WTC11 (cell line): ENCODE measurements at places on chromosomes 1 and 21. TPM values are rescaled to one million over a fixed set of nuclear protein-coding genes. Genes with fewer than 3 reads are reported as not detected.

Gene PERM1
- not detected in 3 replicates for total RNA-seq

GRCh38 chr1:182056601-182057366 is 4.7 kb downstream of the ZNF648 start:
- H3K4me1 ChIP-seq, result no peaks in the 10 kb centered on the region
- peak; percentile 36 for DNase-seq
- peaks cover 26% of the 10 kb centered on the region for H3K27me3 ChIP-seq

GRCh38 chr1:70211541-70211940 is 6.2 kb upstream of the LRRC40 start:
- H3K36me3 ChIP-seq, result no peaks in the 10 kb centered on the region
- no peak overlapping the region for H3K27ac ChIP-seq
- no peak overlapping the region for H3K4me3 ChIP-seq
- H3K27me3 ChIP-seq, result no peaks in the 10 kb centered on the region
- peaks cover 7% of the 10 kb centered on the region for H3K4me1 ChIP-seq

DNA sequence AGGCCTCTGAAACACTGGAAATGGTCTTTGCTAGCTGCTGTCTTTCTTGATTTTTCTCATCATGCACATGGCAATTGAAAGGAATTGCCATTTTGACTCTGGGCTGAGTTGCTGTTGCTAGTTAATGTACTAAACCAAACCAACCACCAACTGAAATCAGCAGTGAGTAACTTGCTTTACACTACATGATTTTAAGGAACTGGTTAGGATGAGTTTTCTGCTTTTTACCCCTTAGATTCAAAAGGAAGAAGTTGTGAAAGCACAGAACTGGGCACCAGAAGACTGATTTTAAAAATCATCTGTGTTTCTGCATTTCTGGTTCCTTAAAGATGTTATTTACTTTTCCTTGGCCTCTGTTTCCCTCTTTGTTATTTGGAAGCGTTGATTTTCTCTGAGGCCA is 361.9 kb downstream of the HLX start:
- DNase-seq, result no peak
- H3K27ac ChIP-seq, result no peak overlapping the region; the same call in 1 of the 2 replicates
- no peaks in the 10 kb centered on the region for H3K36me3 ChIP-seq
- no peak overlapping the region for H3K4me3 ChIP-seq

DNA sequence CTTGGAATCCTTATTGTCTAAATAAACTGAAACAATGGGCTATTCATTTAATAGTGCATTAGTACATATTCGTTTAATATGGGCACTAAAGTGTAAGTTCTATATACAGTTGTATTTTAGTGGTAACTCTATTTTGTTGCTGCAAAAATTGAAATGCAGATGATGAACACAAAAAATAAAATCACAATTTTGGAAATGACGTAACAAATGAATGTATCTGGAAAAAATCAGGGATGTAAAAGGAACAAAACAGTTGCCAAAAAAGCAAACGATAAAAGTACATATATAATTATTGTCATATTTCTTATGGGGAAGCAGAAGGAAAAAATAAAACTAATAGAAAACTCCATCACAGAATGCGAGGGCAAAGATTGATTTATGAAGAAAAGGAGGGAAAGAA is 254.9 kb downstream of the RYR2 start:
- no peak overlapping the region for H3K4me3 ChIP-seq
- peaks cover 8% of the 10 kb centered on the region; the same call in 1 of the 2 replicates for H3K4me1 ChIP-seq
- DNase-seq, result no peak

Gene ERICH3
- 0.07 TPM in 1 of 3 replicates, not detected in the others for total RNA-seq

GRCh38 chr1:44801491-44802305 is 1.5 kb downstream of the PLK3 start:
- DNase-seq, result no peak
- peaks cover 3% of the 10 kb centered on the region; the same call in 1 of the 2 replicates for H3K27me3 ChIP-seq
- peak overlapping the region; percentile 5; the same call in 1 of the 2 replicates for H3K27ac ChIP-seq
- H3K4me3 ChIP-seq, result peak overlapping the region; percentile 79
- H3K4me1 ChIP-seq, result peaks cover 18% of the 10 kb centered on the region
- peaks cover 18% of the 10 kb centered on the region for H3K36me3 ChIP-seq

GRCh38 chr1:92359986-92360385 is 61.1 kb downstream of the RPAP2 start:
- no peak overlapping the region for H3K27ac ChIP-seq
- DNase-seq, result no peak
- H3K36me3 ChIP-seq, result peaks cover 11% of the 10 kb centered on the region
- H3K4me3 ChIP-seq, result no peak overlapping the region
- no peaks in the 10 kb centered on the region for H3K27me3 ChIP-seq

DNA sequence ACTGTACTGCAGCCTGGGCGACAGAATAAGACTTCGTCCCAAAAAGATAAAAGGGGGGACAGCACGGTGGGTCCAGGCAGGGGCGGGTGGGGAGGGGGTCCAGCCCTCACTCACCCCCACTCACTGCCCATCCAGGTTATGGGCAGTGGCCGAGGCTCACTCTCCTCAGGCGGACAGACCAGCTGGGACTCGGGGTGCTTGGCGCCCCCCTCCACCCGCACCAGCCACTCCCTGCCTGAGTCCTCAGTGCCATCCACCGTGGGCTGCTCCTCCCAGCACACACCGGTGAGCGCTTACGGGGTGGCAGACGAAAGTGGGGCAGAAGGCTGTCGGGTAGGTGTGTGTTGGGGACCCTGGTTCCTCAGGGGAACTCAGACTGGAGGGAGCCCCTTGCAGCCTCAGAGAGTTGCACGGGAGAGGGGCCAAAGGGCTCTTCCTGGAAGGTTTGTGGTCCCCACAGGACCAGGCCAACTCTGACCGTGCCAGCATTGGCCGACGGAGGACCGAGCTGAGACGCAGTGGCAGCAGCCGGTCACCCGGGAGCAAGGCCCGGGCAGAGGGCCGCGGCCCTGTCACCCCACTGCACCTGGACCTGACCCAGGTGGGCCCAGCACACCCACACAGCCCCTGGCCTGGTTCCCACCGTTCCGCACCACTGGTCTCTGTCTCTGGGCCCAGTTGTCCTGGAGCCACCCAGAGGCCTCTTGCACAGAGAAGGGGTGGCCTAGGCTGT is 6.6 kb downstream of the PLEKHN1 start:
- H3K4me1 ChIP-seq, result peaks cover 4% of the 10 kb centered on the region
- H3K27ac ChIP-seq, result no peak overlapping the region
- H3K27me3 ChIP-seq, result peaks cover 30% of the 10 kb centered on the region
- no peak overlapping the region for H3K4me3 ChIP-seq
- no peaks in the 10 kb centered on the region for H3K36me3 ChIP-seq
- DNase-seq, result no peak

Gene PGLYRP4
- not detected in 3 replicates for total RNA-seq

DNA sequence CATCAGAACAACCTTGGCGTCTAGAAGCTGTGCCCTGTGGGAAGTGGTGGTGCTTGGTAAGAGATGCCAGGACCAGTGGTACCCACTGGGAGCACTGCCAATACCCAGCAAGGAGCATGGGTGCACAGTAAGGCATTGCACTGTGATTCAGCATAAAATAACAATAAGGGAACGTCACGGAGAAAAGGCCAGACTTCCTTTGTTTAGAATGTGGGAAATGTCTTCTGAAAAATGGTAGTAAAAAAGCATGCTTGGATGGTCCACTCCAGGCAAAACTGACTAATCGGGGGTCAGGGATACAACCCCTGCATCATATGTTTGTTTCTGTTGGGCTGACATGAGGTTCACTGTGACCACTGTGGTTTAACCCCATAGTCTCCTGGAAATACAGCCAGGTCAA is 14.7 kb downstream of the METTL18 start:
- H3K27me3 ChIP-seq, result no peaks in the 10 kb centered on the region
- DNase-seq, result no peak
- 0 out of 2 replicates have a peak, but pooled peaks cover 2% of the 10 kb centered on the region for H3K36me3 ChIP-seq

DNA sequence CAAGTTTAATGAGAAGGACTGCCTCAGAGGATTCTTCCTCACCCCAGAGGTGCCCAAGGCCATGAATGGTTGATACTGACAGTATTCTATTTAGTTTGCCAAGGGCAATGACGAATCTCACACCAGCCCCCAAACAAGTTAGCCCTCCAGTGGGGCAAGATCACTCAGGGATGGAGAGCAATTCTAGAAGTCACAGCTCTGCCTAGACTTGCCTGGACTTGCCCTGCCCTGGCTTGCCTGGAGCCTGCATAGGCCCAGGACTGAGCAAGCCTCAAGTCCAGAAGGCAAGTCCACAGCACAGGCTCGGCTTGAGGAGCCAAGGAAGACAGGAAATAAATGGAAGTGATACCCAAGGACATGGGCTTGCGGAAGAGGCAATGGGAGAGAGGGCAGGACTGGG is 39.5 kb upstream of the RGS16 start:
- H3K27me3 ChIP-seq, result no peaks in the 10 kb centered on the region; the same call in 1 of the 2 replicates
- H3K36me3 ChIP-seq, result 0 out of 2 replicates have a peak, but pooled peaks cover 3% of the 10 kb centered on the region
- H3K4me1 ChIP-seq, result no peaks in the 10 kb centered on the region
- no peak for DNase-seq

Gene ACKR1
- 0.18 to 0.63 TPM (median 0.34 TPM) in 3 replicates for total RNA-seq

GRCh38 chr1:96355521-96355920 is 366.1 kb upstream of the PTBP2 start:
- H3K4me1 ChIP-seq, result peaks cover 6% of the 10 kb centered on the region
- no peak overlapping the region for H3K27ac ChIP-seq
- H3K27me3 ChIP-seq, result no peaks in the 10 kb centered on the region
- no peak overlapping the region for H3K4me3 ChIP-seq
- H3K36me3 ChIP-seq, result no peaks in the 10 kb centered on the region
- no peak for DNase-seq

DNA sequence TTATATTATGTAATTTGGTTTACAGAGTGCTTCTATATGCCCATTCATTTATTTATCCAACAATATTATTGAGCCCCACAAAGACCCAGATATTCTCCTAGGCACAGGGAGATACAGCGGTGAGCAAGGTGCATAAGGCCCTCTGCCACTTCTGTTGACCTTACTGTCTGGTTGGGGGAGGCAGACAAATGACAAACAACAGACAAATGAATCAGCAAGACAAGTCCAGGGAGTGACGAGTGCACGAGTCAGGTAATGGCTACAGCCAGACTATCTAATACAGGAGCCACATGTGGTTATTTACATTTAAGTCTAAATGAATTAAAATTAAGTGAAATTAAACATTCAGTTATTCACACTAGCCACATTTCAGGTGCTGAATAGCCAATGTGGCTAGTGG is 22.0 kb upstream of the BCAR3 start:
- no peaks in the 10 kb centered on the region for H3K36me3 ChIP-seq
- H3K4me1 ChIP-seq, result peaks cover 17% of the 10 kb centered on the region
- no peak overlapping the region for H3K4me3 ChIP-seq
- H3K27me3 ChIP-seq, result no peaks in the 10 kb centered on the region
- no peak overlapping the region for H3K27ac ChIP-seq
- DNase-seq, result no peak

DNA sequence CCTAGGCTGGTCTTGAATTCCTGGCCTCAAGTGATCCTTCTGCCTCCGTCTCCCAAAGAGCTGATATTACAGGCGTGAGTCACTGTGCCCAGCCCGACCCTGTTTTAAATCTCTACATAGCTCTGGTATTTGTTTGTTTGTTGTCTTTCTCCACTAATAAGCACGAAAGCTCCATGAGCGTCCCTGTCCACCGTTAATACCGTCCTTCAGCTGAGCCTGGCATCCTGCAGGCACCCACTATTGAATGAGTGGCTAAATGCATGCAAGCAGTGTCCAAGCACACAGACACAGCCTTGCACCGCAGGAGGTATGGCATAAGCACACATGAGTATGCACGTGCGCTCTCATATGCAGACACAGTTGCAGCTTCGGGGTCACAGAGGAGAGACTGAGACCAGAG is 4.5 kb upstream of the COL16A1 start:
- H3K4me1 ChIP-seq, result peaks cover 44% of the 10 kb centered on the region
- no peak for DNase-seq
- H3K4me3 ChIP-seq, result no peak overlapping the region
- H3K36me3 ChIP-seq, result no peaks in the 10 kb centered on the region
- H3K27me3 ChIP-seq, result peaks cover 5% of the 10 kb centered on the region

GRCh38 chr1:53567851-53568250 is 108.7 kb downstream of the DMRTB1 start:
- peaks cover 10% of the 10 kb centered on the region for H3K4me1 ChIP-seq
- H3K4me3 ChIP-seq, result no peak overlapping the region
- peaks cover 22% of the 10 kb centered on the region for H3K36me3 ChIP-seq

DNA sequence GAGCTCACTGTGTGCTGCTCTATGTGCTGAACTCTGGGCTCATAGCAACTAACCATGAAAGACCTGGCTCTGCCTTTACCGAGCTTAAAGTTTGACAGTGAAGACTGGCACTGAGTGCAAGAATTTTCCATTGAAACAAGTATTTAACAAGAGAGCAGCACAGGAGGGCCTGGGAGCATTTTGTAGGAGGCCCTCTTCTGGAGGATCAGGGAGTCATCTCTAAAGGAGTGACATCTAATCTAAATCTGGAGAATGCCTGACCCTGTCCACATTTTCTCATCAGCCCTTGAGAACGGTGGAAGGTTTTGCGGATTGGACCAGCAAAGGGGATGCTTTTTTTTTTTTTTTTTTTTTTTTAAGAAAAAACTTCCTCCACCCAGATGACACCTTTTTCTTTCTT is 150.8 kb downstream of the ROR1 start:
- H3K36me3 ChIP-seq, result peaks cover 4% of the 10 kb centered on the region
- H3K4me3 ChIP-seq, result no peak overlapping the region
- H3K4me1 ChIP-seq, result peaks cover 64% of the 10 kb centered on the region
- no peak for DNase-seq
- H3K27ac ChIP-seq, result no peak overlapping the region

DNA sequence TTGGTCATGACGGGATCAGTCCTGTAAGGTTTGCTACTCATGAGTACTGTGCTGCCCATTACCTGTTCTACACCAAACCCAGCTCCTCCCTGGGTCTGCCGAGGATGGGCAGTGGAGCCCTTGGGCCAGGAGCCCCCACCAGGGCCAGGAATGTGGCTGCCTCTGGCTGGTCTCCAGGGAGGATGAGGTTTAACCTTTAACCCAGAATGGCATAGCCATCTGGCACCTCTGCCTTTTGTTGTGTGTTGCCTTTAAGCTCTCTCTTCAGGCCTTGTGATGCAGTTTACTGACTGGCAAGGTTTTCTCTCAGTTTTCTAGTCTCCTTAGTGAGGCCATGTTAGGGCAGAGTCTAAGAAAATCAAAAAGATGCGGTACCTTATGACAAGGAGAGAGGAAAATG is 38.6 kb downstream of the SIPA1L2 start:
- peaks cover 9% of the 10 kb centered on the region for H3K4me1 ChIP-seq
- no peaks in the 10 kb centered on the region for H3K27me3 ChIP-seq
- H3K4me3 ChIP-seq, result no peak overlapping the region
- no peak overlapping the region for H3K27ac ChIP-seq

DNA sequence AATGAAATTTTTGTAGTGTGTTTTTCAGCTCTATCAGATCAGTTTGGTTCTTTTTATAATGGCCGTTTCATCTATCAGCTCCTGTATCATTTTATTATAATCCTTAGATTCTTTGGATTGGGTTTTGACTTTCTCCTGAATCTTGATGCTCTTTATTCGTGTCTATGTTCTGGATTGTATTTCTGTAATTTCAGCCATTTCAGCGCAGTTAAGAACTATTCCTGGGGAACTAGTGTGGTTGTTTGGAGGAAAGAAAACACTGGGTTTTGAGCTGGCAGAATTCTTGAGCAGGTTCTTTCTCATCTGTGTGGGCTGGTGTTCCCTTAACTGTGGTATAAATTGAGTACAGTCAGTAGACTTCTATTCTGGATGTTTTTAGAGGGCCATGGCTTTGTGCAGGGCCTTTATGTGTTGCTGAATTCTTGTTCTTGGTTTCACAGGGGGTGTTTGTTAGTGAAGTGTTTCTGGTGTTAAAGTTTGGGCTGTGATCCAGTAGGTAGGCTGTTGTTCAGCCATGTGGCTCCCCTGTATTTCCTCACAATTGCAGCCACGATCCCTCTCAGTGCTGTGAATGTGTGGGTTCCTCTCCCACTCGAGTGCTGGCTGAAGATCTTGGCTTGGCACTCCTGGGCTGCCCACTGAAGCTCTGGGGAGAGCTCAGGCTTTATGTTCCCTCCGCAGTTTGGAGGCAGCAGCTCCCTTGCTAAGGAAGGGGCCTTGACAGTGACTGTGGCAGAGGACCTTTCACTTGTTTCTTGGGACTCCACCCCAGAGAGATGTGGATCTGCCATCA is 56.0 kb upstream of the CCDC190 start:
- no peak overlapping the region for H3K27ac ChIP-seq
- peaks cover 2% of the 10 kb centered on the region; the same call in 1 of the 2 replicates for H3K27me3 ChIP-seq
- peaks cover 6% of the 10 kb centered on the region for H3K36me3 ChIP-seq
- H3K4me3 ChIP-seq, result no peak overlapping the region
- H3K4me1 ChIP-seq, result 0 out of 2 replicates have a peak, but pooled peaks cover under 1% of the 10 kb centered on the region
- DNase-seq, result no peak
